Fibroblast of skin of right biceps (primary cell): ENCODE measurements at places on chromosomes 2 and 18.
A peak's percentile ranks its signal among the peaks of the same experiment; 100 is the strongest.

DNA sequence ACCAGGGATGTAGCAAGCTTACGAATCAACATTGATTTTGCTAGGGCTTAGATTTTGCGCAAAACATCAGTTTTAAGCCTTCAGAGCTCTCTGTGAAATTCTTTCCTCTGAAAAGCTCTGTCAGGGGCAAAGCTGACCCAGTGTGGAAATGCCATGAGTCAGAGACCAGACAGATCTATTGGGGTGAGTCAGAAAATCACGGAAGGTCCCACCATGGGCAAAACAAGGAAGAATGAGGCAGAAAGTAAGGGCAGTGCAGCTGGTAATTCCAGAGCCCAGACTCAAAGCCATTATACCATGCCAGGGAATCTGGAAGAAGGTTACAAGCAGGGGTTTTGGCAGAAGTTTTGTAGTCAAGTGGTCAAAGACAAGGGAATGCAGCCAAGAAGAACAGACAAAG, 256.6 kb upstream of the CTAGE1 start:
- DNase-seq = peak; percentile 90

DNA sequence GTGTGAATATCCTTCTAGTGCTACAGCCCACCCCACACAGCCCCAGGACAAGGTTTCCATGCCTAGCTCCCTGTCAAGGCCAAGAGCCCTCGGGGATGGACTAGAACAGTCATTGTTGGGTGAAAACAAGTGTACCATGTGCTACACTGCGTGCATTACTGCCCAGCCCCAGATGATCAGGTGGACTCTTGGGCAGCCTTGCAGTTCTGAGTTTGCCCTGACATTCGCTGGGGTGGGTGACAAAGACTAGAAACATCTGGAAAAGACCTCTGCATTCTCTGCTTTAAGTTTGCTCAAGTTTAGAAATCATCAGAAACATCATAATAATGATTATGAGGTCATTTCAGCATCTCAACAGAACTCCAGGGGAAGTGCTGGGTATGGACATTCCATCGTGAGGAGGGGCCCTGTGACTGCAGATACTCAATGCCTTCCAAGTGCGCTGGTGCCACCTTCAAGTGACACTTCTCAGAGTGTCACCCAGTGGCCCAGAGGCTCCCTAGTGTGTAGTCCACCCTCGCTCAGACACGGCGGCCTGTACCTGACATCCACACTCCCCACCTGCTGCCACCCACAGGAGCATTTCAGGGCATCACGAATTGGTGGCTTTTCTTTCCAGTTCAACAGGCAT, 5.3 kb upstream of the PXDN start:
- DNase-seq = no peak

GRCh38 chr2:27270131-27270530, 5.1 kb upstream of the DNAJC5G start:
- no peak for DNase-seq

DNA sequence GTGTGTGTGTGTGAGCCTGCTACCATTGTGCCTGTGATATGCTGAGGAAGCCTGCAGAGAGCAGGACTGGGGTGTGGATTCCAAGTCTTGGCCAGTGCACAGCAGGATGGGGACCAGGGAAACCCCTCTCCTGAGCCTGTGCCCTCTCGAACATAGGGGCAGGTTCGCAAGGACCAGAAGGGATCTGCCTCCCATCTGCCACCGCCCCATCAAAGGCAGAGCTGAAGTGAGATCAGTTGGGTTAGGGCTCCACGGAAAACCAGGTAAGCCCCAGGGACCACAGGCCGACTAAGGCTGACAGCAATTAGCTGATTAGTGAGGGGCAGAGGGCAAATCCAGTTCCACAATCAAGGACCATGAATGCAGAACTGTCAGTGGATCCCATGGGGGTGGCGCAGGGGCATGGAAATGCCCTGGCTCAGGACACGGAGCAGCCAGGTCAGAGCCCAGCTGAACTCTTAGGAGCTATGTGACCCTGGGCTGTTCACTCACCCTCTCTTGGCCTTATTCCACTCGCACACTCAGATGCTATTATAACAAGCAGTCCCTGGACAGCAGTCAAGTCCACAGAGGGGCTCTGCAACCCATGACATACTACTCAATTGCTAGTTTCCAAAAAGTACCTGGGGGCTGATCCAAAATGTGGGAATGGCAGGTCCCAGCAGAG, 84.2 kb upstream of the ID2 start:
- no peak for DNase-seq

- DNase-seq = no peak
These were observed 4.3 kb downstream of the GAD1 start for GRCh38 chr2:170820757-170821530.

- DNase-seq = no peak
These were observed 177.3 kb downstream of the AGAP1 start for GRCh38 chr2:235670974-235671787.

- no peak for DNase-seq
These were observed 58.2 kb upstream of the MEX3C start for GRCh38 chr18:51255693-51256092.

- DNase-seq = no peak
These were observed 46.0 kb downstream of the GAREM1 start for GRCh38 chr18:32424696-32425095.

DNA sequence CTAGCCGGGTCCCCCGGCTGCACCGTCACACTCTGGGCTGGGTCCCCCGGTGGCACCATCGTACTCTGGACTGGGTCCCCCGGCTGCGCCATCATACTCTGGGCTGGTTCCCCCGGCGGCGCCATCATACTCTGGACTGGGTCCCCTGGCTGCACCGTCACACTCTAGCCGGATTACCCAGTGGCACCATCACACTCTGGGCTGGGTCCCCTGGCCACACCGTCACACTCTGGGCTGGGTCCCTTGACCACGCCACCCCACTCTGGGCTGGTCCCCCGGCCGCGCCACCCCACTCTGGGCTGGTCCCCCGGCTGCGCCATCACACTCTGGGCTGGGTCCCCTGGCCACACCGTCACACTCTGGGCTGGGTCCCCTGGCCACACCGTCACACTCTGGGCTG, 653.8 kb upstream of the ID2 start:
- DNase-seq = no peak

- peak; percentile 75 for DNase-seq
These were observed 17.5 kb downstream of the YWHAQ start for GRCh38 chr2:9613291-9613690.

- DNase-seq = peak; percentile 44
These were observed 77.8 kb upstream of the CCDC195 start for GRCh38 chr2:224793946-224794345.

DNA sequence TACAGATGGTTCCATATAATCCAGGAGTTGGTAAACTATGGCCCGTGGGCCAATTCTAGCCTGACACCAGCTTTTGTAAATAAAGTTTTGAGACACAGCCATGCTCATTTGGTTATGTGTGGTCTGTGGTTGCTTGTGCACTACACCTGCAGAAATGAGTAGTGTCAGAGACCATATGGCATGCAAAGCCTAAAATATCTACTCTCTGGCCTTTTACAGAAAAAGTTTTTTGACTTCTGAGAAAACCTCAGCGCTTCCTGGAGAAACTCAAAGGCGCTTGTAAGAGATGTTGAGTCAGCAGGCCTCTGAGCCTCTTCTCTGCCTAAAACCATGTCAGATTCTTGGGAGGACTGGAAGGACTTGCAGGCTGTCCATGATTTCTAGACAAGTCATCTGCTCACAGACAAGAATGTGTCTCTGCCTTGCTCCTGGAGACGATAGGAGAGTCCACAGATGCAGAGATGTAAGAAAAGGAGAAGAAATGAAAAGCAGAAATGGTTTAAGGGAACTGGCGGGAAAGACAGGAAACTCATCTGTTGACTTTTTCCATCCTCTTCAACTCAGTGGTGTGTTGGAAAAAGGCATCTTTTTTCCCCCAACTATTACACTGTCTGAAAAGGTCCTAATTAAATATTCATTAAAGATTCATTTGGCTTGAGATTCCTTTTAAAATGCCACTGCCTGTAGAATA, 5.2 kb downstream of the TTC39C start:
- peak; percentile 31 for DNase-seq

DNA sequence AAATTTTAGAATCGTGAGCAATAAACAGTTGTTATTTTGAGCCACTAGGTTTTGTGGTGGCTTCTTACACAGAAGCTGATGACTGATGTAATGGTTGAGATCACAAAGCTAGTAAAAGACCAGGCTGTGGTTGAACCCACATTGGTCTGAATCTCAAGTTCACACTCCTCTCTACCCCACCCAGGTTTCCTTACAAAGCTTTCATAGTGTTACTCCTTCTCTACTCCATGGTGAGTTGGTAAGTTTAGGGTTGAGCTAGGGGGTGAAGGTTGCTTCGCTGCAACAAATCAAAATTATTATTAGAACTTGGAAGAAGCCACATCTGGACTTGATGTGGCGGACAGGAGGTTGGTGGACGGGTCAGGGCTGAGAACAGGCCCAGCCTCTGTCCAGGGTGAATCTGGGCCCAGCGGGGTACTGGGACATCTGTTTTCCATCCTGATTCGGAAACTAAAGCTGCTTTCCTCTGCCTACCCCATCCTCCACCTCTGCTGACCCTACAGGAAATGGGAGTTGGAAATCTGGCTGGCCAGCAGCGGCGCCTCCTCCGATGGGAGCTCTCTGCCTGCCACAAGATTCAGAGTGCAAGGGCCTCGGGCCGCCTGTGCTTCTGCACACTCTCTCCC, 86.3 kb downstream of the ZFP36L2 start:
- DNase-seq = no peak

GRCh38 chr2:10531874-10532637, 83.9 kb upstream of the ODC1 start:
- DNase-seq = no peak

- DNase-seq = no peak
These were observed 6.7 kb downstream of the NAB1 start for GRCh38 chr2:190655570-190655969.

DNA sequence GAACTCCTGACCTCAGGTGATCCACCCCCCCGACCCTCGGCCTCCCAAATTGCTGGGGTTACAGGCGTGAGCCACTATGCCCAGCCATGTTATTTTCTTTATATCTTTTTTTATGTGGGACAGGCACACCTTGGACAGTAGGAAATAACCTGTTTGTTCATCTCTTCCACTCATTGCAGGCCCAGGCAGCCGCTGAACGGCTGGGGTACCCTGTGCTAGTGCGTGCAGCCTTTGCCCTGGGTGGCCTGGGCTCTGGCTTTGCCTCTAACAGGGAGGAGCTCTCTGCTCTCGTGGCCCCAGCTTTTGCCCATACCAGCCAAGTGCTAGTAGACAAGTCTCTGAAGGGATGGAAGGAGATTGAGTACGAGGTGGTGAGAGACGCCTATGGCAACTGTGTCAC, 8.4 kb downstream of the CAD start:
- no peak for DNase-seq

- peak; percentile 75 for DNase-seq
These were observed 63.0 kb upstream of the MSH2 start for GRCh38 chr2:47339745-47340541.

GRCh38 chr2:191285252-191285651, 40.0 kb downstream of the MYO1B start:
- DNase-seq = no peak

DNA sequence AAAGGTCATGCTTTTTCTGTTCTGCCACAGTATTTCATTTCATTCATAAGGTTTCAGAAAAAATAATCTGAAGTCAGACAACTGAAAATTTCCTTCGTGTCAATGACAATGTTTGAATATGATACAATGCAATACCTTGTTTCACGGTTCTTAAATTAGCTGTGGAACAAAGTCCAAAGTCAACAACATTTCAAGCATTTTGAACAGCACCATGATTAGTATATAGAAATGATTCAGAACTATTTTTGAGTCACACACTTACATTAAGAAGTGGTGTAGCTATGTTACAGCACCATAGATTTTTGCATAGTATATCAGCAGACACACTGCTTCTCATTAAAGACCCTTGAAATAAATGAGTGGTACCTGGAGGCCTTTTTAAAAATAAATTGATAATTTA, 178.3 kb upstream of the DSEL start:
- DNase-seq = peak; percentile 51

DNA sequence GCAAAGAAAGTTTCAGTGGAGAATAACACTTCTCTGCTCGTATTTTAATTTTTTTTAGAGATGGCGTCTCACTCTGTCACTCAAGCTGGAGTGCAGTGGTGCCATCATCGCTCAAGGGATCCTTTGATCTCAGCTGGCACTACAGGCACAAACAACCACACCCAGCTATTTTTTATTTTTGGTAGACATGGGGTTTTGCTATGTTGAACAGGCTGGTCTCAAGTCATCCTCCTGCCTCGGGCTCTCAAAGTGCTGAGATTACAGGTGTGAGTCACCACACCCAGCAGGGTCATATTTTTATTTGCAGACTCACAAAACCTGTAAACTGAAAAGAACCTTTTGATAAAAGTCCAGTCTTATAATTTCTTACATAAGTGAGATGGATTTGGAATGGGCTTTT, 2.6 kb downstream of the TRAK2 start:
- no peak for DNase-seq

DNA sequence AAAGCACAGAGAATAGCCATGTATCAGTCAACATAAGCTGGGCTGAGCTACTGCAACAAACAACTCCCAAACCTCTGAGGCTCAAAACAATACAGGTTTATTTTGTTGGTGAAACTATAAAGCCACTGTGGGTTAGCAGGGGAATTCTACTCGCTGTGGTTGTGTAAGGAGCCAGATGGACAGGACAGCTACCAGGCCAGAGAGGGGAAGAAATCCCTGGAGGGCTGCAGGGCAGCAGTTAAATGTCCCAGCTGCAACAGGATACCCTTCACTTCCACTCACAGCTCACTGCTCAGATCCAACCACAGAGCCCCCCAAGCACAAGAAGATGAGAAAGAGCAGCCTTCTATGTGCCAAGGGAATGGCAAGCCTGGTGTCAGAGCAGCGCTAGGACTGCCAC, 245.9 kb upstream of the RAB6C start:
- no peak for DNase-seq

- peak; percentile 94 for DNase-seq
These were observed 47.7 kb upstream of the SMIM21 start for GRCh38 chr18:75475228-75475627.
